ENCODE measurements at places on chromosomes 4 and X.

GRCh38 chrX:143633461-143634308, 2.2 kb downstream of the SLITRK4 start:
- no peak for DNase-seq

- no peak for DNase-seq
Measured at GRCh38 chr4:9835430-9835829, 54.0 kb downstream of the DRD5 start.

DNA sequence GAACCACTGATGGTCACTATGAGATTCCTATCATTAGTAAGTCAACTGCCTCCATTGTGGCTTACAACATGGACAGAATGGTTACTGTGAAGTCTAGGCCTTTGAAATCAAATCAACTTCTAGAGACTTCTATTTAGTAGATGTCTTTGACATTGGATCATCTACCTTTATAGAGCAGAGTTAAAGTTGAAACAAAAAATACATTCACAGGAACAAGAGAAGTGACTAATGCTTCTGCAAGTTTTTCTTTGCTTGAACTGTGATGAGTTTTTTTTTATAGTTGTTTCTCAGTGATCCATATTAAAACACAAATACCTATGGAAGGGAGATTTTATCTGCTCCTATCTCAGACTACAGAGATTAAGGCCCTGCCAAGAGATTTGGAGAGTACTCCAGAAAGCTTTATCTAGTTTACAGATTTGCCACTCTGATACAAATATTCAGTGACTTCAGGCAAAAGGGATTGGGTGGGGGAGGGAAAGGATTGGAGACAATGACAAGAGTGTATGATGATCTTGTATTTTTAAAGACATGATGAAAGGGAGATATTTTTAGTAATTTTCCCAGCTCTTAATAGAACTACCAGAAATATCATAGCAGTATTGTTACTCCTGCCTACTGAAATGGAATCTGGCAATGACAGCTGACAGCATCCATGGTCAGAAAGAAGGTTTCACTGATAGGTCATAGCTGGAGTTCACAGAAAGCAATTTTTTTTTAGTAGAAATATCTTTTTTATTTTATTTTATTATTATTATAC, 16.0 kb upstream of the EPGN start:
- DNase-seq = no peak

- peak; percentile 22 for DNase-seq
Measured at GRCh38 chr4:148443512-148444295, 1.5 kb upstream of the NR3C2 start.

GRCh38 chr4:86319390-86319789, 40.5 kb downstream of the MAPK10 start:
- no peak for DNase-seq

DNA sequence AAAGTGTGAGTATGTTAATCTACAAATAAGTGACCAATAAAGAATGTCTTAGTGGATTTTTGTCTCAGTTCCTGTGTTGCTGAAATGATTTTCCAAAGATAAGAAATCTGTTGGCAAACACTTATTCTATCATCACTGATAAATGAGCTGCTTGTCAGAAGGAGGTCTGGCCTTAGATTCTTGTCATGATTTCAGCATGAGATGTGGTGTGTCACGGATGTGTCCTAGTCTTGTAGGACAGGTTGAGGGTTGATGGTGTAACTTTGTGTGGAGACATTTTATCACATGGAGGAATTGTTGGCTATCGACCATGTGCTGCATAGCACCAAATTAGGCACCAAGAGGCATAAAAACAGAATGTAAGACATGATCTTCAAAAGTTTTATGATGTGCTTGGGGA, 31.8 kb upstream of the LIMCH1 start:
- DNase-seq = no peak

- no peak for DNase-seq
Measured at GRCh38 chr4:176781739-176782100, 11.0 kb downstream of the VEGFC start.

DNA sequence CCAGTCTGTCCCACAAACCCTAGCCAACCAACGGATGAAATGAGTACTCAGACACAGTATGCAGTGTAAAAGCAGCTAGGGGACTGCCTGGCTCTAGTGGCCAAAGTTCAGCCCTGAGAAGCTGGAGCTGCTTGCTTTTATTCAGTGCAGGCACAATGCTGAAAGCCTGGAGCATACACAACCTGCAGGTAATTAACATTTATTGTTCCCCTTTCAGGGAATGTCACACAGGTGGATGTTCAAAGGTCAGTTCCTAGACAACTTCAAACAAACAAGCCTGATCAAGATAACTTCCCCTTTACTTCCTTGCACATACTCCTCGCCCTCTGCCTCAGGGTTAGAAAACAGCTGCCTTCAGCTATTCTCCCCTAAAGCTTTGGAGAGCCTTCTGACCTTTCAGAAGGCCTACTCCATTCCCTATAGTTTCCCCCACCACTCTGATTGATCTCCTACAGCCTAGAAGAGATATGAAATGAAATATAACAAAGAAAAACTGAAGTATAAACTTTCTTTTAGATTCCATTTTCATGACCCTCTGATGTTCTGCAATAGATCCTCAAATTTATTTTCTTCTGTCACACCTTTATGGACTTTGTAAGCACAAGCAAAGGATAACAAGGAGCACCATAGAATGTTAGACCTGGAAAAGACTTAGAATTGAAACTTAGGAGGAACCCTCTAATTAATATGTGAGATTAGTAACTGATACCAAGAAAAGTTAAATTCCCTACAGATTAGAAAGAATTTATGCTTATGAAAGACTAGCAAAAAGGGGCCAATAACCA, 6.8 kb upstream of the DCAF8L1 start:
- DNase-seq = no peak

DNA sequence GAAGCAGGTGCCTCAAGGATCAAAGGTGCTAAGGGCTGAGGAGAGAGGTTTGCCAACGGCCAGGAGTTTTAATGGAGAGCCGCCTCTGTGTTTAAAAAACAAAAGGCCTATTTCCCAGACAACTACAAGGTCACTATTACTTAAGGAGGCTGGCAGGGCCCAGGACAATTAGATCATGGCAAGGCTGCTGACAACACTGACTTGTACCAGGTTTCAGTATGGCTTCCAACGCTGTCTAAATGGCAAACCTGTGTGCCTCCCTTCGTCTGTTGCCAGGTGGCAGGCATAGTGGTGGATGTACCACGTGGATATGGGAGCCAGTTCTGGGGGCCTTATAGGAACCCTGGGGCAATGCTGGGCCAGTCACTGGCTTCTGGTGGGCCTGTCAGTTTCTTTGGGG, 41.0 kb downstream of the NSG1 start:
- no peak for DNase-seq

DNA sequence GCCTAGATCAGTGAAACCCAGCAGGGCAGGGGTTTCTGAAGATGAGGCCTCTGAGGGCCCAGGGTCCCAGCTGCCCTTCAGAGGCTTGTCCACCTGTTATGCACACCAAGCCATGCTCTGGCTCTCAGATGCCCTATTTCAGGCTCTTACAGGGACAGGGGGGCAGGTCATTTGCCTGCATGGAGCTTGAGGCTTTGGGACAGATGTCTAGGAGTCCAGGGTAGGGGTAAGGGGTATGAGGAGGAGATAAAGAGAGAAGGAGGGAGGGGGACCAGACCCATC, 4.7 kb upstream of the EFNB1 start:
- DNase-seq = no peak

- peak; percentile 10 for DNase-seq
Measured at GRCh38 chr4:24736066-24736465, 59.3 kb upstream of the SOD3 start.

DNA sequence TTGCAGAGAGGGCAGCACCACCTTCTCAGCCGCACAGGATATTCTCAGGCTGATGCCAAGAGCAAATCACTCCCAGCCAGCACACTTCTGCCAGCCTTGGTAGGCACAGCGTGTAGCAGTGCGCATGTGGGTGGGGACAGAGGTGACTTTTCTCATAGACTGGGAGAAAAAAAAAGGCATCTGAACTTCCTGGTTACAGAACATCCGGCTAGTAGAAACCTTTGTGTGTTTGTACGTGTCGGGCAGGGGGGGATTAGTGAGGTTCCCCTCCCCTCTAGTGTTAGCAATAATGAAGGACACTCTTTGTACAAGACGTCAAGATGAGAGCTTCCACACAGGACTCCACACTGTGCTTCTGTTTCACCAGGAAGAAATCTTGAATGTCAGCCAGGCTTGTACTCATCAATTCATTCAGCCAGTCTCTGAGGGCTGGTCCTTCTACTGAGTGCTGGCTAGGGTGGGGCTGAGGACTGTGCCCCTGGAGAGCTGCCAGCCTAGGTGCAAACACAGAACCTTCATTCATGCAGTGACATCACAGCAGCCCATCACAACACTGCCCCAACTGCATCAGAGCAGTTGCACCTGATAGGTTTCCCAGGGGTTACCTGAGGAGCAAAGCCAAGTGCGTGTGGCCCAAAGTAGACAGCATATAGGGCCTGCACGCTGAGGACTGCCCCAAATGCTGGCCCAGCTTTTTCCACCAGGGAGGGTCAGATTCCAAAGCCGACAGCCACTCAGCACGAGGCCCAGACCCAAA, 34.7 kb downstream of the SLC25A5 start:
- DNase-seq = peak; percentile 16

DNA sequence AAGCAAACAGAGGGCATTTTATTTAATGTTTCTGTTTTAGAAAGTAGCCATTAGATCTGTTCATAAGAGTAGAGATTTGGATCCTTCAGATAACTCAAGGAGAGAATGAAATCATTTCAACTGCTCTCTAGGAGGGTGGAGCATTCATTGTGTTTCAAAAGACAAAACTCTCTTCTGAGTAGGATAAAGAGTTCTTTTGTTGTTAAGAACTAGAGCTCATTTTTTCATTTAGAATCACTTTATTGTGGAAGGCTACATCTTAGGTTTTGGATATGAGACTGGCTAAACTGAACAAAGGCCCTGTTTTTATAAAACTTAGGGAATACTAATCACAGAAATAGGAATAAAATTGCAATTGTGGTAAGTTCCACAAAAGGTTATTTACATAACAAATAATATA, 193.9 kb upstream of the PCDH10 start:
- no peak for DNase-seq

- peak; percentile 4 for DNase-seq
Measured at GRCh38 chr4:151807220-151807619, 46.4 kb upstream of the GATB start.

- DNase-seq = no peak
Measured at GRCh38 chr4:84847978-84848377, 118.5 kb downstream of the WDFY3 start.

GRCh38 chr4:184103527-184104264, 114.0 kb downstream of the ENPP6 start:
- DNase-seq = no peak

DNA sequence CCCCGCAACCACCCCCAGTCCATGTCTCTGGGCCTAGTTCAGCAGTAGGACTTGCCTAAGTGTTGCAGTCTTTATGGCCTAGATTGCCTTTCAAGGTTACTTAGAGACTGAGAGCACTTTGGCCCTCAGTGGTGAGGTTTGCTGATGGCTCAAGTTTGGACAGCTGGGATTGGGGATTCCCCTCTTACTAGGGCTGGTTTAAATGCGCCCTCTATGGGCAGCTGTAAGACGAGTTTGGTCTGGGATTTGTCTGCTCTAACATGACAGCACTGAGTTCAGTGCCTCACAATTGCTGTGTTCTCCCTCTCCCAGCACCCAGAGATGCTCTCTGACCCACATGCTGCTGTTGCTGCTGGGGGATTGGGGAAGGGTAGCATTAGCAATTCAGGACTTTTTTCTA, 23.1 kb downstream of the DACH2 start:
- DNase-seq = peak; percentile 2

DNA sequence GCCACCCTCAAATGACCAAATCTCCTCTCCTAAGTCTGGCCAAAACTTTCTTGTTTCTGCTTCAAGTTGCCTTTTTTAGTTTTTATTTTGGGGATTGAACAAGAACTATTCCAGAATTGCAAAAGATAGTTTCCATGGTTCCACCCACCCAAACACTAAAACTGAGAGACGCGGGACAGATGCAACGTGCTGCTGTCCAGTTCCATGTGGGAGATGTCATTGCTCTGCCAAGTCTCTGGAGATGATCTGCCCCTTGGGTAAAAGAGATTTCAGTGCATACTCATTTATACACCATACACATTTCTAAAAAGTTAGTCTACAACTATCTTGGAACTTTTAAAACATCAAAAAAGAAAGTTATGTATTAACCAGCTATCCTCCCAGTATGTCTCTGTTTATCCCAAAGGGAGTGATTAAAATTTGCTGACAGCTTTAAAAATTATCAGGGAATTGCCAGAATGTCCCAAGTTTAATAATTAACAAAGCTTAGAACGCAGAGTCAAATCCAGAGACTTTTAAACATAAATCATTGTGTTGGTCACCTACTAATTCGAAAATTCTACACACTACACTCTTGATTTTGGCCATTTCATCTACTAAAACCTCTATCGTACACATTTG, 3.2 kb downstream of the MAOB start:
- no peak for DNase-seq

DNA sequence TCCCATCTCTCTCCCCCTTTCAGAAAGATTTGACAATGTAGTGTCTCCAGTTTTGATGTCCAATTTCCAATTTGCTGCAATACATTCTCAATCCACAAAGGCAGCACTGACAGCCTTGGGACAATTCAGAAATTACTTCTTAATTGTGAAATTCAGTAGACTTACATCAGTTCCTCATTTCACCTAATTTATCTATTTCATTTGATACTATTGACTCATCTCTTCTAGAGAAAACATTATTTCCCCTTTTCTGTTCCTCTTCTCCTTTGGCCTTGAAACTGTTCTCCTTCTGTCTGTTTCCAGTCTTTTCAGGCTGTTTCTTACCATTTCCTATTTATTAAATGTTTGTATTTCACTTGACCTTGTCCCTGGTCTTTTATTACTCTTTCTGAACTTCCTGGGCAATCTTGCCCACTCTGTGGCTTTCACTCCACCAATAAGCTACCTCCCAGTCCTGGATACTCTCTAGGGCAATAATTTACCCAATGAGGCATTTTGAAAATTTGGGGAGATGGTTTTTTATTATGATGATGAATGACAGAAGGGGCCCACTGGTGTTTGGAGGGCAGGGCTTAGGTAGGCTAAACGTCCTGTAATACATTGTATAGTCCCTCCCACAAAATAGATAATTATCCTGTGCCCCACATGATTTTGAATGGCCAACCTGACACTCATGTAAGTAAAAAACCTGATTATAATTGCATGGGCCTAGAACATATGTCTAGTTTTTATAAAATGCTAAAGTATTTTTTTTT, 498.0 kb upstream of the BOD1L1 start:
- no peak for DNase-seq

Measured in kidney capillary endothelial cell (primary cell).